ENCODE measurements at places on chromosomes 1 and 21. TPM values are rescaled to one million over a fixed set of nuclear protein-coding genes. Genes with fewer than 3 reads are reported as not detected.
A peak's percentile ranks its signal among the peaks of the same experiment; 100 is the strongest.

Gene ASPM
- 40.5 TPM for total RNA-seq

Gene LRRC39
- 0.25 TPM for total RNA-seq

Gene CD160
- not detected for total RNA-seq

Gene TBX15
- total RNA-seq, result 0.09 TPM

Gene FNBP1L
- total RNA-seq, result 81.8 TPM

Gene CYP4X1
- 1.4 TPM for total RNA-seq

Gene PDZK1IP1
- total RNA-seq, result not detected

GRCh38 chr1:116360429-116361173, 12.4 kb upstream of the ATP1A1 start:
- DNase-seq, result no peak
- no peak overlapping the region for H3K4me3 ChIP-seq
- no peaks in the 10 kb centered on the region for H3K36me3 ChIP-seq
- H3K27ac ChIP-seq, result no peak overlapping the region

DNA sequence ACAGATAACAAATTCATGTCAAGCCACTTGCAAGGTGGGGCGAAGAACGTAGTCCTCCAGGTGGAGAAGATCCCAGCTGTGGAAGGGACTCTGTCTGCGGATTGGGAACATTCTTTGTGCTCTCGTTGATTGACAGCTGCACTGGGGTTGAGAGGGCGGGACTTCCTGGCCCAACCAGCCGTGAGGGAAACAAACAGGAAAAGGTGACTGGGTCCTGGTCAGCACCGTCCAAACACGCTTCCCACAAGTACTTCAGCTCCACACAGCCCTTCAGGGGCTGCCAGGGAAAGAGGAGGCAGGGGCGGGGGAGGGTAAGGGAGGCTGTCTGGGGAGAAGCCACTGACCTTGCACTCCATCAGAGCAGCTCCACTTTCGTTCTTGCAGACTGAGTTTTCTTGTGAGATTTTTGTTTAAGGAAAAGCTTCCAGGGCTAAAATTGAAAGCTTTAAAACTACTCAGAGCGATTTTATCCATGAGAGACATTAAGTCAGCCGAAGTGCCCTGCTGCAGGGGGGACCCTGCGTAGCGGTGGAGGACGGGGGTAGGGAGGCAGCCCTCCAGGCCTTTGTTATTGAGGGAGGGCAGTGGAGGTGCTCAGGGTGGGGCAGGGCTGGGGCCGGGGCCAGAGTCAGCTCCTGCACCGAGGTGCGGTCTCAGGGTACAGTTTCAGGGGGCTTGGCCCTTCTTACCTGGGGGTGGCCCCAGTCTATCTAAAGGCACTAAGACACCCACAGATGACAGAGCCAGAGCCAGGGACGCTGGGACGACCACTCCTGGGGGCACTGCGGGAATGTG, 21.6 kb upstream of the STUM start:
- no peak overlapping the region for H3K27ac ChIP-seq
- no peaks in the 10 kb centered on the region for H3K36me3 ChIP-seq
- peaks cover 14% of the 10 kb centered on the region for H3K4me1 ChIP-seq
- DNase-seq, result peak; percentile 71
- no peak overlapping the region for H3K4me3 ChIP-seq

- H3K27ac ChIP-seq, result no peak overlapping the region
- peaks cover 19% of the 10 kb centered on the region for H3K4me1 ChIP-seq
- no peak overlapping the region for H3K4me3 ChIP-seq
- no peak for DNase-seq
- no peaks in the 10 kb centered on the region for H3K36me3 ChIP-seq
These were observed 45.9 kb upstream of the ARTN start for GRCh38 chr1:43887748-43888147.

DNA sequence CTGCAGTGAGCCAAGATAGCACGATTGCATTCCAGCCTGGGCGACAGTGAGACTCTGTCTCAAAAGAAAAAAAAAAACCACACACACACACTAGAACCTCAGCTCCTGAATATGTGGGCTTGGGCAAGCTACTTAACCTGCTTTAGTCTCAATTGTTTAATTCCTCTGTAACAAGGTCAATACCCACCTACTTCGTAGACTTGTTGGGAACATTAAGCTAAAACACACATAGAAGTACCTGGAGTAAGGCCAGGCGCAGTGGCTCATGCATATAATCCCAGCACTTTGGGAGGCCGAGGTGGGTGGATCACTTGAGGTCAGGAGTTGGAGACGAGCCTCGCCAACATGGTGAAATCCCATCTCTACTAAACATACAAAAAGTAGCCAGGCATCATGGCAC, 77.1 kb downstream of the CLSTN1 start:
- peaks cover 67% of the 10 kb centered on the region for H3K36me3 ChIP-seq
- H3K4me3 ChIP-seq, result no peak overlapping the region
- H3K27ac ChIP-seq, result no peak overlapping the region
- H3K4me1 ChIP-seq, result no peaks in the 10 kb centered on the region
- no peak for DNase-seq

- H3K4me1 ChIP-seq, result peaks cover 15% of the 10 kb centered on the region
- H3K36me3 ChIP-seq, result no peaks in the 10 kb centered on the region
- no peaks in the 10 kb centered on the region for H3K27me3 ChIP-seq
- DNase-seq, result no peak
- H3K4me3 ChIP-seq, result no peak overlapping the region
These were observed 26.3 kb upstream of the BCAR3 start for GRCh38 chr1:93707956-93708355.

GRCh38 chr21:38925478-38925877, 119.7 kb downstream of the ETS2 start:
- no peaks in the 10 kb centered on the region for H3K27me3 ChIP-seq
- DNase-seq, result no peak
- H3K4me1 ChIP-seq, result no peaks in the 10 kb centered on the region
- H3K27ac ChIP-seq, result no peak overlapping the region

DNA sequence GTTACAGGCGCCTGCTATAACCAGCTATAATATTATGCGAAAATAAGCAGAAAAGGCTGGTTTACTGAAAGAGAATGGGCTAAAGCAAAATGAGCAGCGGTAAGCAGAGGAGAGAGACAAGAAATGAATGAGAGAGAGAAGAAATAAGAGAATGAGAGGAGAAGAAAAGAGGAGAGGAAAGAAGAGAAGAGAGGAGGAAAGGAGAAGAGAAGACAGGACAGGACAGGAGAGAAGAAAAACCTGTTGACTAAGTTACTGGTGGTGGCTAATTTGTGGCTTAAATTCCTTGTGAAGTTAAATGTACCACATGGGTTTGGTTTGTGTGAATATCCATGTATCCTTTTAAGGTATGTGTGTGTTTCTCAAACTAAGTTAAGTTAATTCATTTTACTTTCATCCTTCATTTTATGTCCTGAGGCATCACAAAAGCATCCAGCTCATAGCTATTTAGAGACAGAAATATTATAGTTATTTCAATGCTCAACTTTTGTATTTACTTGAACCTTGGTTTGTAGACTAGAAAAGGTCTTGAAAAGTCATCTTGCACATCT, 3.1 kb upstream of the DDR2 start:
- no peaks in the 10 kb centered on the region for H3K36me3 ChIP-seq
- H3K27me3 ChIP-seq, result no peaks in the 10 kb centered on the region
- H3K4me1 ChIP-seq, result peaks cover 21% of the 10 kb centered on the region
- no peak for DNase-seq
- H3K4me3 ChIP-seq, result no peak overlapping the region

GRCh38 chr1:27095576-27095975, 59.3 kb downstream of the SLC9A1 start:
- H3K27ac ChIP-seq, result no peak overlapping the region
- no peaks in the 10 kb centered on the region for H3K27me3 ChIP-seq
- DNase-seq, result no peak
- no peaks in the 10 kb centered on the region for H3K36me3 ChIP-seq

- no peaks in the 10 kb centered on the region for H3K36me3 ChIP-seq
- H3K27ac ChIP-seq, result 0 out of 2 replicates have a peak overlapping the region, but pooled peaks have one; percentile 22
- H3K27me3 ChIP-seq, result no peaks in the 10 kb centered on the region
These were observed 80.4 kb downstream of the NPHP4 start for GRCh38 chr1:5911871-5912271.

GRCh38 chr1:193103759-193104501, 1.3 kb downstream of the GLRX2 start:
- no peaks in the 10 kb centered on the region for H3K36me3 ChIP-seq
- H3K27ac ChIP-seq, result no peak overlapping the region
- peaks cover 17% of the 10 kb centered on the region for H3K27me3 ChIP-seq
- peaks cover 15% of the 10 kb centered on the region for H3K4me1 ChIP-seq
- H3K4me3 ChIP-seq, result peak overlapping the region; percentile 82
- DNase-seq, result no peak

GRCh38 chr1:42221952-42222606, 57.5 kb upstream of the GUCA2A start:
- no peak for DNase-seq
- no peaks in the 10 kb centered on the region for H3K27me3 ChIP-seq
- H3K27ac ChIP-seq, result peak overlapping the region; percentile 37
- peaks cover 34% of the 10 kb centered on the region for H3K4me1 ChIP-seq
- H3K36me3 ChIP-seq, result no peaks in the 10 kb centered on the region

DNA sequence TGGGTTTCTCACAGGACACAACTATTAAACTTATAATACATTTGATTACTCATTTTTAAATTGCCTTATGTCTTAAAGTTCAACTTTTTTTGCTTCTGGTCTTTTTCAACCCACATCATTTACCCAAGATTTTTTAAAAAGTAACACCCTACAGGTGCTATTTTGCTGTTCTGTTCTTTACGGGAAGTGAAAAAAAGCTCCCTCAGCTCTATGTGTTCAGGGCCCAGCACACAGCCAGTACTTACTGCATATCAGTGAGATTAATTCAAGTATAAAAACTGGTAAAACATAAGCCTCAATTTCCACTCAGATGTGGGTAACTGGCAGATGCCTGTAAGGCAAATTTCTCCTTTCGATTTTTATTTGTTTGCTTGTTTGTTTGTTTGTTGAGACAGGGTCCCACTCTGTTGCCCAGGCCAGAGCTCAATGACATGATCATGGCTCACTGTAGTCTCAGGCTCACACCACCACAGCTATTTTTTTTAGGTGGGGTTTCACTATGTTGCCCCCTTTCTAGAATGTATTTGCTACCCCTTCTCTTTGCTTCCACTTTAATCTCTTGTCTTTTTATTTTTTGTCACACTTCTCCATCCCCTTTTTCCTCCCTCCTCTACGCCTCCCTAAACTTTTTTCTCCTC, 20.3 kb downstream of the RNASEL start:
- no peak overlapping the region for H3K27ac ChIP-seq
- no peaks in the 10 kb centered on the region for H3K27me3 ChIP-seq
- no peaks in the 10 kb centered on the region for H3K36me3 ChIP-seq
- DNase-seq, result no peak
- H3K4me1 ChIP-seq, result peaks cover 5% of the 10 kb centered on the region
- no peak overlapping the region for H3K4me3 ChIP-seq

- H3K27me3 ChIP-seq, result no peaks in the 10 kb centered on the region
- no peaks in the 10 kb centered on the region for H3K36me3 ChIP-seq
- no peak overlapping the region for H3K4me3 ChIP-seq
- H3K27ac ChIP-seq, result no peak overlapping the region
These were observed 70.6 kb downstream of the ALG14 start for GRCh38 chr1:95002164-95002539.

- H3K4me3 ChIP-seq, result no peak overlapping the region
- H3K4me1 ChIP-seq, result peaks cover 30% of the 10 kb centered on the region
- no peak for DNase-seq
- H3K27ac ChIP-seq, result 0 out of 2 replicates have a peak overlapping the region, but pooled peaks have one; percentile 42
- no peaks in the 10 kb centered on the region for H3K36me3 ChIP-seq
These were observed 2.6 kb downstream of the COL16A1 start for GRCh38 chr1:31701091-31701736.

GRCh38 chr1:25074351-25075227, 144.5 kb upstream of the RUNX3 start:
- H3K36me3 ChIP-seq, result peaks cover 5% of the 10 kb centered on the region
- DNase-seq, result no peak
- no peaks in the 10 kb centered on the region for H3K27me3 ChIP-seq
- H3K27ac ChIP-seq, result no peak overlapping the region

DNA sequence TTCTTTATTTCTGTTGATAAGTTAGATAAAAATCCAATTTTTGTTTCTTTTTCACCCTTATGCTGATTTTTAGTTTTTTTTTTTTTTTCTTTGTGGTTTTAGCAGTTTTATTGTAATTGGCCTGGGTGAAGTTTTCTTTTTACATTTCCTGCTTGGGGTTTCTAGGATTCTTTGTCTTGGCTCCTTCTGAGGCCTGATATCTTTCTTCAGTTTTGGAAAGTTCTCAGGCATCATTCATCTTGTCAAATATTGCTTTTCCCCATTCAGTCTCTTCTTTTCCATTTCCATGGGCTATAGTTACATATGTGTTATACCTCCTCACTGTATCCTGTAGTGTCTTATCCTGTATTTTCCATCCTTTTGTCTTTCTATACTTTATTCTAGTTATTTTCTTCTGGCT, 28.5 kb downstream of the ST6GALNAC3 start:
- DNase-seq, result no peak
- no peak overlapping the region for H3K27ac ChIP-seq
- H3K27me3 ChIP-seq, result no peaks in the 10 kb centered on the region
- H3K36me3 ChIP-seq, result peaks cover 2% of the 10 kb centered on the region

GRCh38 chr1:20311289-20311688, 20.6 kb downstream of the VWA5B1 start:
- H3K4me3 ChIP-seq, result no peak overlapping the region
- no peak for DNase-seq
- no peaks in the 10 kb centered on the region for H3K27me3 ChIP-seq
- no peaks in the 10 kb centered on the region for H3K36me3 ChIP-seq

- no peaks in the 10 kb centered on the region for H3K4me1 ChIP-seq
- no peaks in the 10 kb centered on the region for H3K36me3 ChIP-seq
- H3K27ac ChIP-seq, result no peak overlapping the region
- H3K27me3 ChIP-seq, result peaks cover 10% of the 10 kb centered on the region
These were observed 338.7 kb downstream of the SIPA1L2 start for GRCh38 chr1:232291261-232291660.

- H3K36me3 ChIP-seq, result peaks cover 10% of the 10 kb centered on the region
- H3K4me1 ChIP-seq, result peaks cover 28% of the 10 kb centered on the region
- no peak overlapping the region for H3K4me3 ChIP-seq
- no peaks in the 10 kb centered on the region for H3K27me3 ChIP-seq
- DNase-seq, result no peak
These were observed 41.8 kb downstream of the C1orf21 start for GRCh38 chr1:184428604-184429003.

DNA sequence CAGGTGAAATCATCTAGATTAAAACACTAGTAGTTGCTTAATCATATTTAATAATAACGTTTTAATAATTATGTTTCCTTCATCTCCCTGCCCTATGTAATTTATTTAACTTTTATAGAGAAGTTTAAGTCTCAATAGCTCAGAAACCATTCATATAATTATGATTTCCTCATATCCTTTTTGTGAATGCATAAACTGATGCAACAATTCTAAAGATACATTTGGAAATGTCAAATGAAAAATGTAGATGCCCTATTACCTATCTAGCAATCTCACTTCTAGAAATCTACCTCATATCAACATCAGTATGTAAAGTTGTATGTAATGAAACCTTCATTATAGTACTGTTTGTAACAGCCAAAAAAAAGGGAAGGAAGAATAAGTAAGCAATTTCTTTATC, 10.5 kb downstream of the DRAM2 start:
- H3K36me3 ChIP-seq, result peaks cover 36% of the 10 kb centered on the region
- peaks cover 9% of the 10 kb centered on the region for H3K4me1 ChIP-seq
- no peak overlapping the region for H3K4me3 ChIP-seq
- H3K27me3 ChIP-seq, result no peaks in the 10 kb centered on the region
- H3K27ac ChIP-seq, result no peak overlapping the region

GRCh38 chr1:186859995-186860394, 31.2 kb downstream of the PLA2G4A start:
- H3K4me1 ChIP-seq, result no peaks in the 10 kb centered on the region
- no peak overlapping the region for H3K27ac ChIP-seq
- H3K4me3 ChIP-seq, result no peak overlapping the region
- no peaks in the 10 kb centered on the region for H3K27me3 ChIP-seq
- peaks cover 4% of the 10 kb centered on the region for H3K36me3 ChIP-seq
